Mesenteric fat pad (tissue), 1 donor: ENCODE measurements at places on chromosomes 6 and 20. TPM values are rescaled to one million over a fixed set of nuclear protein-coding genes. Genes with fewer than 3 reads are reported as not detected.

DNA sequence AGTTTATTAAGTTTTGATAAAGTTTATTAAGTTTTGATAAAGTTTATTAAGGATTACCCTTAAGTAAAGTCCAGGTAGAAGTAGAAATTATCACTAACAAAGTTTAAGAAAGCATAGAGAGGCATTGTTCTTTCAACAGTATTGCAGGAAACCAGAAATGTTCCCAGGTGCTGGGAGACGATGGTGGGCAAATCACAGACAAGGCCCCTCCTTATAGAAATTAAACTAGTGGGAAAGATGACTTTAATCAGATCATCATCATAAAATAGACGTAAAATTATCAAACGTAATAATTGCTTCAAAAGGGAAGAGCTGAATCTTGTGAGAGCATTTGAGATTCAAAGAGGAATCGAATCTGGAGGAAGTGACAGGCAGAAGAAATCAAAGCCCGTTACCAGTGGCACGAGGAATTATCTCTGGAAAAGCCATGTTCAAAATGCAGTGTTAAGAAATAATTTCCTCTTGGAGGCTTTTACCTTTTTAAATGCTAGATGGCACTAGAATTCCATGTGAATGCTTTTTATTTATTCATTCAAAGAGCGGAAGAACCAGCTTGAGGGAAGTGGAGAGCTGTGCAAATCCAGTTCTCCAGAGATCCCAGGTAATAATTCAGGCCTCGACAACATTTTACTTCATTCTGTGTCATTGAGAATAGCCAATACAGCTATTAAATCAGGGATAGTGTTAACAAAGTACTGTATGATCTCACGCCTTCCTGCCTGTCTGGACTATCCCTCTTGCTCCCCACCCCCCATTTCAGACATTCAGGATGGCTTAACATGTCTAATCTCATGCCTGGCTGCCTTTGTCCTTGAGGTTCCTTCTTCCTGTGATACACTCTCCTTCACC, 1.0 kb upstream of the APMAP start:
- DNase-seq = no peak

GRCh38 chr6:3226481-3227362, 731 bp downstream of the TUBB2B start:
- no peak for DNase-seq

DNA sequence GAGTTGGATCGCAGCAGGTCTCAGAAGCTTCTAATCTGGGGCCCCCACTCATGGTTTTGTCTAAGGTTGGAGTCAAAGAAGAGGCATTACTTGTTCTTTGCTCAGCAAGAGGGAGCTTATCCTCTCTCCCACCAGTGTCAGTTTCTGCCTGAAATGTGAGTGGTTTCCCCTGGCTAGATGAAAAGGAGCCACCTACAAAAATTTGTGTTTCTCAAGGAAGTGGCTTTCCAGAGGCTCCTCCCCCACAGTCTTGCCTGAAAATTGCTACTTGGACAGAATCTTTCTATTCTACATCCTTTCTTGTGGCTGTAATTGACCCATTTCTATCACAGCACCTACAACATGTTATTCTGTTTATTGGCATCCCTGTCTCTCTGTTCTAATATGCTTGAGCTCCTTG, 37.9 kb downstream of the SCML4 start:
- no peak for DNase-seq

AKAP12 gene
- total RNA-seq = 223 TPM

NT5E gene
- 35.4 TPM for total RNA-seq

- no peak for DNase-seq
Observed at GRCh38 chr6:109706513-109706912, 15.4 kb downstream of the FIG4 start.

- no peak for DNase-seq
Observed at GRCh38 chr6:28212510-28213212, 12.4 kb upstream of the ZSCAN9 start.

TPX2 gene
- total RNA-seq = 1.1 TPM

- DNase-seq = no peak
Observed at GRCh38 chr20:51003753-51004152, 19.2 kb downstream of the KCNG1 start.
